ENCODE measurements at places on chromosomes 4 and X.
A peak's percentile ranks its signal among the peaks of the same experiment; 100 is the strongest.

- peak; percentile 52 for DNase-seq
These were observed 499.5 kb downstream of the ANKRD50 start for GRCh38 chr4:124212815-124213630.

DNA sequence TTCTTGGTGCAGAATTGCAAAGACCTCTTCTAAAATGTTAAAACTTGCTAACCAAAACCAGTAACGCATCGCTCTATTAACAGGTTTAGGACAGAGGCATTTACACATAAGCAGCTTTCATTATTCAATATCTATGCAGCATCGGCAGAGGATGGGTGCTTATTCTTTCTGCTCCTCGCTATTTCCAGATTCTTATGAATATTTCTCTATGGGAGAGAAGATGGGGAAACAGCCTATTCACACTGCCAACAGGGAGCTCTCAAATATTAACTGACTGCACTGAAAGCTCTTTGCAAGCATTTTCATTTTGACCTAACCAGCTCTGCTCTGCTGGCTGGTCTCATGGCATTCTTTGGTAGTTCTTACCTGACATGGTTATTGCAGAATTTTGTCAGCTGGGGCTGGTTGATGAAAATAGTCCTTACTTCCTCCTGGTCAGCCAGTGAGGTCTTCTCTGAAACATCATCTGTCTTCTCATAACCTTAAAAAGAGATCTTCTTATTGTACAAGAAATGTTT is 30.2 kb downstream of the ATP8A1 start:
- DNase-seq: no peak

- DNase-seq: peak; percentile 51
These were observed 55.7 kb downstream of the LINC00632 start for GRCh38 chrX:140765043-140765784.

DNA sequence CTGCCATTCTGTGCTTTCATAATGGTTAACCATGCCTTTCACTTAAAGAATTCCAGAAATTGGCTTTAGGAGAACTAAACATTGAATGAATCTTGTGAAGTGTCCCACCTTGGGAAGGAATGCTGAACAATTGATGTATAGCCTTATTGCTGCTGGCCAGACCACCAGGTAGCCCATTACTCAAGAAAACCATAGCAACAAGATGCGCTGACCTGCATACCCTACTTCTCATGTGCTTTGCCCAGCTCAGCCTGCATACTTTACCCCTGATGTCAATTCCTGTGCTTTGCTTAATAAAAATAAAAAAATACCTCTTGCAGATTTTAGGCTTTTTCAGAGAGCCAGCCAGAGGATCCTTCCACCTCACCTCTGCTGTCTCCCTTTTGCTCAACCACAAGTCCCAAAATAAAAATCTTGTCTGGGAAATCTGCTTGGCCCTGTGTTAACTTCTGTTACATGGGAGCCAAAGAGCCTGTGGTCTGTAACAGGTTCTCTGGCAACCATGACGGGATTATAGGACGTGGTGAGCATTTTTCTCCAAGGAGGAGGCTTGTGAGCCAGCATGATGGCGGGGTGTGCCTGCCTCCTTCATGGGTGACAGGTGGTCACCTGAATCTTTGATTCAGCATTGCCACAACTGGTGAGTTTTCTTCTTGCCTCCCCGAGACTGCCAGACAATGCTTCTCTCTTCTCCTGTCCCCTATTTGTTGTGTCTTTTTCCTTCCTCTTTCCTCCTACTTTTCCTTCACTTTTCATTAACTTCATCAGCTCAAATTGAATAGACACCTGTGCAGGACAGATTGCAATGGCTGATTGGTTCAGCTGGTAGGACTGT is 106.8 kb downstream of the ARSJ start:
- no peak for DNase-seq

DNA sequence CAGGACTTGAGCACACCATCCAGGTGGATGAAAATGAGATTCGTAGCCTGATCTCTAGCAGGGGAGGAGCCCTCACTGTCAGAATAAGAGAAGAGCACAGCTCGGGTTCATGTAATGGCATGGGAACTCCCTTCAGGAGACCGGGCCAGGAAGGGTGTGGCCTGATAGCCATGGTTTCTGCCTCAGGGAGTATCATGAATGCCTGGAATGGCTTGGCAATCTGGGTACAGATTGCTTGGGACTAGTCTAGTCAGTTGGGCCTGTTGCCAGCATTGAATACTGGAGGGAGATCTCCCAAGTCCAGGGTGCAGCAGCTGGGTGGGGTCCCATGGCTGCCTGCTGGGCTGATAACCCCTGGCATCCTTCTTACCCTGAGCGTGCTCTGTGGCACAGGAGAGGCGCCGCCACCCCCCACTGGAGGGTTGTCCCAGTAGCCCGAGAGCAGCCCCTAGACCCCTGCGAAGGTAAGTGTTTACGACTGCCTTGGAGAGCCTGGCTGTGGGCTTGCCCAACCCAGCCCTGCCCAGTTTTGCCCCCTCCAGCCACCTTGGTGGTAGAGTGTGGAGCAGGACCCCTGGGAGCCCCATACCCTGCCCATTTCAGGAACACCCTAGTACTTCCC is 298.8 kb downstream of the TEX13A start:
- no peak for DNase-seq

GRCh38 chr4:95660719-95661118 is 111.9 kb upstream of the UNC5C start:
- no peak for DNase-seq

DNA sequence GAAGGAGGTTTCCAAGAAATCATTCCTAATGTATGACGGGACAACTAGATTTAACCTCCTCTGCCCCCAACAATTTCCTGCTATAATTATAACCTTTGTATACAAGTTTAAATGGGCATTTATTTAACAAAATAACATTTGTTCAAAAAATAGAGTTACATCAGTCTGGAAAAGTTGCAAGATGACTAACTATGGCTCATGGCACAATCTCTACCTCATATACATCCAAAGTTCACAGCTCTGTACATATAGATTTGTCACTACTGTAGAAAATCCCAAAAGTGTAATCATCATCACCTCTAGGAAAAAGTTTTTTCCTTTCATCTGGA is 3.8 kb upstream of the RPS6KA3 start:
- no peak for DNase-seq

Measured in left hindlimb (tissue), 1 donor.